Suppressor macrophage treated with lipopolysaccharide for 4 hours (primary cell): ENCODE measurements at places on chromosomes 12 and 14.

- no peak for DNase-seq
These were observed 13.6 kb downstream of the GLRX5 start for GRCh38 chr14:95548328-95548929.

- no peak for DNase-seq
These were observed 176.9 kb upstream of the HIF1A start for GRCh38 chr14:61518403-61518802.

GRCh38 chr14:105482486-105483110 lies 4.1 kb upstream of the CRIP1 start:
- DNase-seq: no peak

DNA sequence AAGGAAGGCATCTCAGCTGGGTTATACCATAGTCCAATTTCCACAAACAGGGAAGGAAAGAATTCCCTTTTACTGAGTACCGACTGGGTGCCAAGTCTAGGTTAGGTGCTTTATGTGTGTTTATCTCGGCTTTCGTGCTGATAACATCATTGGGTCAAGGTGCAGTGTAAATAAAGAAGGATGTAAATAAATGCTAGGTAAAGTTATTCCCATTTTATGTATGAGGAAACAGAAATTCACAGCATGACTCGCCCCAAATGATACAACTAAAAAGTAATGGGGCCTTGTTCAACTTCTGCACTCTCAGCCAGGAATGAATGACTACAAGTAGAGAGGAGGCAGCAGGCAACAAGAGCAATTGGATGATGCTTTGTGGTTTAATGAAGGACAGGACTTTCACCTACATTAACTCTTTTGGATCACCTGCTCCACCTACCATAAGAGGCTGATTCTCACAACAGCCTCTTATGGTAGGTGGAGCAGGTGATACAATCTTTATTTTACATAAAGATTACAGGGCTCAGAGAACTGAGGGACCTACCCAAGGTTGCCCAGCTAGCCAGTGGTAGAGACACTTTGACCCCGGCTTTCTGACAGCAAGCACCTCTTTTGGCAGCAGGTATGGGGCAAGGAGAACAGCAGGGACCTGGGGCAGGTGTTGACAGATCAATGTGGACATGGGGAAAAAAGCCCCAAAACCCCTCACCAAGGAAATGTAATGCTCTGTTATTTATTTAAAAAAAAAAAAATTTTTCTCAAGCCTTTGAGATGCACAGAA lies 213.4 kb upstream of the NUDT4 start:
- DNase-seq: no peak

DNA sequence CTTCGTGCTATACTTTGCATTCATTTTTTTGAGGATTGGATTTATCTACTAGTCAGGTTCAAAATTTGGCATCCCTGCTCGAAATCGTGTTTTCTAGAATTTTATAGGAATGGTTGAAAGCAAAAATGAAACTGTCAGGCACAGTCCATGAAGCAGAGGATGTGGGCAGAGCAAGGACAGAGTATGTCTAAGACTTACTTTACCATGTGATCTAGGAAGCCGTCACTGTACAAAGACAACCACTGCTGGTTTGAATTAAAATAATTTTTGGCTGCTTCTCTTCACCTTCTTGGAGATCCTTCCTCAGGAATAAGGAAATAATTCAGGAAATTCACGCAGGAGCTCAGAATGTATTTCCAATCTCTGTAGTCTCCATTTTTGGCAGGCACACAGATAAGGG lies 31.6 kb upstream of the SGPP1 start:
- DNase-seq: peak; percentile 70

DNA sequence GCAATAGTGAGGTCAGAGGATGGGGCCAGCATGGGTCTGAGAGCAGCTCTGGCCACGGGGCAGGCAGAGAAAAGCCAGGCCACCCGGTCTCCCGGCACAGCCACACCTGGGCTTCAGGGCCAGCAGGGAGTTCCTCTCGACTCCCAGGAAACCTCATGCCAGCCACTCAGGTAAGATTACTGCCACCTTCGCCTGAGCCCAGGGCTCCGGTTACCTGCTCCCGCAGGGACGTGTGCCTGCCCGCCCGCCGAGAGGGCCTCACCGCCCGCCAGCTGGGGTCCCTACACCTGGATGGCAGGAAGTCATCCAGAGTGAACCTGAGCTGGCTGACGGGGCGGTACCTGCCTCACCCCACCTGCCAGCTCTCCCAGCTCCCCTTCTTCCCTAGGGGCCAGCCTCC lies 7.3 kb downstream of the JAG2 start:
- no peak for DNase-seq

DNA sequence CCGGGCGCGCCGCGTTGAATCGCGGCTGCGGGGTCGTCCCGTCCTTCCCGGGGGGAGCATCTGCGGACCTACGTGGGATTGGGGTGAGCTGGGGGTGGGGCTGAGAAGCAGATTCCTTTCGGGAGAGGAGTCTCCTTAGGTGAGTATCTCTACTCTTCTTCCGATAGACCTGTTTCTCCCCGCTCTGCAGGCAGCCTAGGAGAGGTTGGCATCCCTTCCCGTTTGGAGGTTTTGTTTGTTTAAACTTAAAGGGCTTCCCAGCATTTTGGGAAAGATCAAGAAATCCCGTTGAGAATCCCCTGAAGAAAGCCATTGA lies 411 bp downstream of the TTLL5 start:
- DNase-seq: no peak

- DNase-seq: no peak
These were observed 516.9 kb downstream of the LRFN5 start for GRCh38 chr14:42123526-42123925.

DNA sequence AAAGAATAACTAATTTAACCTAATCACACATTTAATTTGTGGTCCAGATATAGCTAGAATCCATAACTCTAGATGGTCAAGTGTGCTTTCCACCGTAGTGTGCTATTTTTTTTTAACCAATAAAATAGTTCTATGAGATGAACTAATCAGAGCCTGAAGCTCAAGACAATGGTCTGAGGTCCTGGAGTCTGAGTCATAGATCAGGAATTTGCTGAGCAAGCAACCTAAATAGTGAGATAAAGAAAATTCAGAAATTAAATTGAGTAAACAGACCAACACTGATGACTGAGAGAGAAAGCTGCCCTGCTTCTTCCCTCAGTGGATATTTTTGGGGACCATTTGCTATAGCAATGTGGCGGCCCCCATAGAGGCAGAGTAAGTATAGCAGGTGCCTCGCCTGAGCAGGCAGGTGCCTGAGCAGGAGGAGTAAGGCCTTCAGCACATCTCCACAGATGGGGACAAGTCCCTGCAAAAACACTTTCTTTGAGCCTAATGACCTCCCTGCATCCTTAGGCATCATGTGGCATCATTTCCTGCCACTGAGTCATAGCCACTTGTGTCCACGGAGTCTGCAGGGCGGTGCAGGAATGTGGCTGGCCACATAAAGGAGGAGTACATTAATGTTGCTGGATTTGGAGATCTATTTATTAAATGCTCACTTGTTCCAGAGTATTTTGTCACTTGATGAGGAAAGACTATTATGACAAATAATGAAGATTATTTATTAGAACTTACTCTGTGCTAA lies 13.9 kb upstream of the CLEC4E start:
- peak; percentile 38 for DNase-seq

- no peak for DNase-seq
These were observed 268.6 kb downstream of the CCDC59 start for GRCh38 chr12:82089369-82090121.

GRCh38 chr12:121812320-121812871 lies 8.6 kb downstream of the SETD1B start:
- peak; percentile 65 for DNase-seq

DNA sequence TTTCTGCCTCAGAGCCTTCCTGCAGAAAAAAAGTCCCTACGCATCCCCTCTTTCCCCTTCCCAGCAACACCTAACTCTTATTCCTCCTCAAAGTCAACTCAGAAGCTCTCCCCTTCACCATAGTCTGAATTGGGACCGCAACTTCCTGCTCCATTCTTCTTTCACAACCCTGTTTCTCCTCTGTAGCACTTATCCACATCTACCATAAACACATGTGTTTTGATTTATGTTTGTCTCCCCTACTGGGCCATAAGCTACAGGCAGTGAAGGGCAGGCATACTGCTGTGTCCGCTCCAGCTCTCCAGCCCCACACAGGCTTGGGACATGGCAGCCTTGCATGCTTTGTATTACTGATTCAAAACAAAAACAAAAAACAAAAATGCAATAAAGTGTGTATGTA lies 5.9 kb downstream of the SDR9C7 start:
- DNase-seq: peak; percentile 26
